ENCODE measurements at places on chromosomes 13 and 19.
A peak's percentile ranks its signal among the peaks of the same experiment; 100 is the strongest.

- DNase-seq, result no peak
These were observed 178.0 kb upstream of the MIR17HG start for GRCh38 chr13:91169321-91170050.

- DNase-seq, result no peak
These were observed 5.2 kb downstream of the TMEM255B start for GRCh38 chr13:113763961-113764792.

DNA sequence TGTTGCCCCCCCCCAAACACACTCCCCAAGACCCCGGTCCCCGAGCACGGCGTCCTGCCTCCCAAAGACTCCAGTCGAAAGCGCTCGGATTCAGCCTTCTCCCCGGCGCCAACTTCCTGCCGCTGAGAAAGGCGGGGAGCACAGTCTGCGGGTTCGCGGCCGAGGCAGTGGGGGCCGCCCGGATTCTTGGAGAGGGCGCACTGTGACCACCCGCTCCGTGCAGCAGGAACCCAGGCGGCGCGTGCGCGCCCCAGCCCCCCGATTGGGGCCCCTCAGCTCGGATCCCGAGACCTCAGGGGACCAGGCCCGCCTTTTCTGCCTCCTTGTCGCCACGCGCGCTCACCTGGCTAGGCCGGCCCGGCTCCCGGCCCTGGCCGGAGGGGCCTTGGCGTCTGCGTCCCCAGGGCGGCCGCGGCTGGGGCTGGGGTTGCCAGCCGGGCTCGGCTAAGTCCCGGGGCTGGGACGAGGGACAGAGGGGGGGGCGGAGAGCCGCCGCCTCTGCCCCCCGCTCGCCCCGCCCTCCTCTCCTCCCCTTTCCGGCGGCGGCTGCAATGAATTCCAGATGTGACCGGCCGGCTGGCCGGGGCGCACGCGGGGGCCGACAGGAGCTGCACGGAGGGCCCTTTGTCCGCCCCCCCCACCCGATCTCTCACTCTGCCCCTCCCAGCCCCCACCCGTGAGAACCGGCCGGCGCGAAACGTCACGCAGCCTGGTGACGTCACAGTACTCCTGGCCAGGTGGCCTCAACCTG lies at the start of gene S1PR2:
S1PR2 (minus strand) TSS at position 471 of the 751 bp plus-strand sequence. CDS start 6,426 bp downstream, outside the sequence.
- peak; percentile 63 for DNase-seq

DNA sequence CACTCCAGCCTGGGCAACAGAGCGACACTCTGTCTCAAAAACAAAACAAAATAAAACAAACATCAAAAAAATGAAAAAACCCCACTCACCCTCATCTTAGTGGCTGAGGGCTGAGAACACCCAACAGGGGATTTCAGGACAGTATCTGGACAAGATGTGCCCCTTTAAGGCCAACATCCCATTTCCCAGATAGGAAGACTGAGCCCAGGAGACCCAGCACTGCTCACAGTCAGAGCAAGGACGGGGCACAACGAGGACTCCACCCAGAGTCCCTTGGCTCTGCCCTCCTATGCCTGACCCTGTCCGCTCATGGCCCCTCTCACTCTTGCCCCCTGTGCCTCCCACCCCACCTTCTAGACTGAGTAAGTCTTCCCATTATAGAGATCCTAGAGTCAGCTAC lies 52.9 kb upstream of the CYP4F8 start:
- DNase-seq, result no peak

DNA sequence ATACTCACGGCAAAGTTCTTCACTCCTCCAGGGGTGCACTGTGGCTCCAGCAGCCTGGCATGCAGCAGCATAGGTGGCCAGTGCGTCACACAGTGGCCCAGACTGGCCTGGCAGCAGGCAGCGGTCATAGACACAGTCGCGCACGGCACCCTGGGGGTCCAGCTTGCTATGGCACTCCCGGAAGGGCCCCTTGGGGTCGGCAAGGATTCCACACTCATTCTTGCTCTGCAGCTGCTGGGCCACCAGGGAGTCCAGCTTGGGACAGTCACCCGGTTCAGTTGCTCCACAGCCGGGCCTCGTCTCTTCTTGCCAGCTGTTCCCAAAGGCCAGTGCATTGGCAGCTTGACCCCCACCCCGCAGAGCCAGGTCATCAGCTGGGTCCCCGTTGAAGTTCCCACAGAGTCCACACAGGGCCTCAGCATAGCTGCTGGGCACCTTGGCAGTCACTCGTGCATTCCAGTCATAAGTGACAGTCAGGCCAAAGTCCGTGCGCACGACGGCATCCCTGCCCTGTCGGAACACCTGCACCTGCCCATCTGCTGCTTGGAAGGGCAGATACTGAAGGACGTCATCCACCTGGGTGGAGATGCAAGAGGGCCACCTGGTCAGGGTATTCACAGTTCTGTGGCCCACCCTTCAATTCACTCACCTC lies 20.6 kb downstream of the FCGBP start:
- DNase-seq, result no peak

- no peak for DNase-seq
These were observed 68.0 kb downstream of the KDM4B start for GRCh38 chr19:5036698-5037563.

DNA sequence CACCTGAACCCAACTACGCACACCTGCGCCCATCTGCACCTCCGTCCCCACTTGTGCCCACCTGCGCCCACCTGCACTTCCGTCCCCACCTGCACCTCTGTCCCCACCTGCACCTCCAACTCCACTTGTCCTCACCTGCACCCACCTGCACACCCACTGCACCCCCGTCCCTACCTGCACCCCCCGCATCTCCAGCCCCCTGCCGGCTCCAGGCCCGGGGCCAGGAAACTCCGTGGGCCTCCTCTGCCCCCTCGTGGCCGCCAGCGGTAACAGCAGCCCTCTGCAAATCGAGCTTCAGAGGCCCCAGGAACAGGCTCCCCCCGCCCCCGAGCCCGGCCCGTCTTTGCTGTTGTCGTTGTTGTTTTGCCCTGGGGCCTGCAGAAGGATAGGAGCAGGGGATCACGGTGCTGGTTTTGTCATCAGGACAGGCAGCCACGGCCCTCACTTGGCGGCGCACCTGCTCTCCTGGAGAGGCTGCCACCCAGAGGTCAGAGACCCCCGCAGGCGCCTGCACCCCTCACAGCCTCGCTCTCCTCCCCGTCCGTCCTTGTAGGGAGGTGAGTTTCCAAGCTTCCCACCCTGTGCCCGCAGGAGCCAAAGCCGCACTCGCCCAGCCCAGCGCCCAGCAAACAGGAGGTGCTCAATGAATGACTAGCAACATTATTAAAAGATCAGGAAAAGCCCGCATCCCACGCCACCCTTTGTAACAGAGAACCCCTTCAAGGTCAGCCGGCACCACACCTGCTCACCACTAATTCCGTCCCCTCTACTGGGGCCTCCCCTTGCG lies 65.4 kb downstream of the GNG7 start:
- DNase-seq, result peak; percentile 66

GRCh38 chr13:24215732-24216131 lies 55.2 kb downstream of the SPATA13 start:
- DNase-seq, result no peak

GRCh38 chr13:20006206-20006605 lies 47.7 kb downstream of the ZMYM2 start:
- no peak for DNase-seq

DNA sequence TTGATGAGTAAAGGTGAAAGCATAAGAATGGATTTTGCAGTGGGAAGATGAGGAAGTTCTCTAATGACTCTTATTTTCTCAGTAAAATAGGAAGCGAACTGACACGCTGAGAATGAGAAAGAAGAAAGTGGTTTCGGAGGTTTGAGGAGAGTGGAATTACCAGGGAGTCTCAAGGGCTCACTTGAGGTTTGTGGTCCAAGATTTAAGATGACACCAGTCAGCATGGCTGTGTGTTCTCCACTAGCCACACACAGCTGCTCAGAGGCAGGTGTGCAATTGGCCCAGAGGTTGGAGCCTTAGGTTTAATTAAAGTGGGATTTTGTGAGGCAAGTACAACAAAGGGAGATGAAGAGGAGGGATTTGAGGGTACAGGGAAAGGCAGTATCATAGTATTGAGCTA lies 99.6 kb upstream of the NBEA start:
- no peak for DNase-seq

DNA sequence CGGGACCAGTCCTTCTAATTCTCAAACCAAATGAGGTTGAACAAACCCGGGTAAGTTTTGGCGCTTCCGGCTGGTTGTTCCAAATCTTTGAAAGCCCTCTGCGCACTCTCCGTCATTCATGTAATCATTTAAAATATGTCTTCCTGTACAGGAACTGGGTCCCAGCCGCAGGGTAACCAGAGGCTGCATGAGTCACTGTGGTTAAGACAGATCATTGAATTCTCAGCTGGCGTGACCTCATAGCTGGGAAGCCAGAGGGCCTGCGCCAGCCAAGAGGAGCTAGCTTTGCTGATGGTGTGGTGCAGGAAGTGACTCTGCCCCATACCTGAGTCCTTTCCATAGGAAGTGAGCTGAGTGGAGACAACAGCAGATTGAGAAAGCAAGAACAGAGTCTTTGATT lies 135.2 kb downstream of the TSHZ3 start:
- peak; percentile 97 for DNase-seq

DNA sequence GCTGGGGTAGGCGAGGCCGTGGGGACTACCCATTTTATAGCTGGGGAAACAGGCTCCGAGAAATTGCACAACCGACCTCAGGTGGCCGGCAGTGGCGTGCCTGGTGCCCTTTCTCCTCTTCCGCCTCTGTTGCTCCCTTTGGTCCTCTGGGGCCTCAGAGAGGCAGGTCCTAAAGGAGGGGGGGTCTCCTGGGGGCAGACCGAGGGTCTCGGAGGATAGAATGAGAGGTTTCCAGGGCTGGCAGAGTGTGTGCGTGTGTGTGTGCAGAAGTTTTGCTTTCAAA lies 11.3 kb downstream of the STX10 start:
- no peak for DNase-seq

DNA sequence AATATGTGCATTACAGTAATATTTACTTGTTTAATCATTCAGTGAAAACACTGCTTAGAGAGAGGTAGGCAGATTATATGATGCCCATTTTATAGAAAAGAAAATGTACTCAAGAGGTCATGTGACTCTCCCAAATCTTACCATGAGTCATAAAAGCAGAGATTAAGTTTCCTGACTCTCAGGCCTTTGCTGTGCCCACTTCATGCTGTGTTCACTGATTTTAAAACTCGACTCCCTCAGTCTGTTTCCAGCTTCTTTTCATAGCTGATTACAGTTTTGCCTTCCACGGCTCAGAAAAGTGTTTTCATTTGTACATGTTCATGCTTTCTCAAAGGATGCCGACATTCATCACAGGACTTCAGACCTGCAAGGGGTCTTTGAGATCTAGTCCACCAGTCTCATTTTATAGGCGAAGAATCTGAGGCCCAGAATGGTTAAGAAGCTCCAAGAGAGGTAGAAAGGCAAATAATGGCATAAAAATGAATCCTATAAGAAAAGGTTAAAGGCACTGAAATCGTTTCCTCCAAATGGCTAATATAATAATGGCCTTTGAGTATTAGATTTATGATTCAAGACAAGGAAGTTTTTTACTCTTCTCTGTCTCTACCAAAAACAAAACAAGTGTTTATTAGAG lies 9.0 kb upstream of the IPO5 start:
- DNase-seq, result no peak

- DNase-seq, result no peak
These were observed 333.2 kb downstream of the DNAJC15 start for GRCh38 chr13:43356567-43356966.

- DNase-seq, result no peak
These were observed 114.5 kb downstream of the KLF5 start for GRCh38 chr13:73173279-73173811.

Data from activated CD4-positive, alpha-beta T cell treated with anti-CD3 and anti-CD28 coated beads, Interleukin-2, amount 50 U/mL, for 16 hours (primary cell).